Stomach (tissue), 19 donors: ENCODE measurements at places on chromosomes 6 and 20. TPM values are rescaled to one million over a fixed set of nuclear protein-coding genes. Genes with fewer than 3 reads are reported as not detected.
A peak's percentile ranks its signal among the peaks of the same experiment; 100 is the strongest.

Gene TINAG
- not detected for polyA plus RNA-seq

Gene RIPOR3
- polyA plus RNA-seq: 5.9 TPM

- DNase-seq: no peak
- H3K36me3 ChIP-seq: no peaks in the 10 kb centered on the region
- no peaks in the 10 kb centered on the region for H3K27me3 ChIP-seq
Observed at GRCh38 chr6:151537556-151537955, 43.7 kb downstream of the CCDC170 start.

- H3K36me3 ChIP-seq: no peaks in the 10 kb centered on the region
- no peak overlapping the region for H3K27ac ChIP-seq
- no peak for DNase-seq
- no peak overlapping the region for H3K4me3 ChIP-seq
- H3K4me1 ChIP-seq: no peaks in the 10 kb centered on the region
Observed at GRCh38 chr6:49913636-49914375, 47.5 kb upstream of the CRISP1 start.

DNA sequence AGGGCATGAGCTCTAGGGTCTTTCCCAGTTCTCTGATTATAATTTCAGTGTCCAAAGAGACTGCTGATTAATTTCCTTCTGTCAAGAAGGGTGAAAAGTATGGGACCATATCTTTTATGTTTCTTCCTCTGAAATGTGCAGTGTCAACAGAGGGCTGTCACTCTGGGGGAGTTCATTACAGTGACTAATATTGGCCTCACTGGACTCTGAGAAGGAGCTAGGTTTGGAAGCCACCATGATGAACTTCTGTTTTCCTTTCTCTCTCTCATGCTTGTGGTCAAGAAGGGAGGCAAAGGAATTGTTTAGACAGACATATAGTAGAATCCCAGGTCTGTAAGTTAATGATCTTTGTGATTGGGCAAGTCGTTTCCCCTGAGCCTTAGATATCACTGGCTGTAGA, 41.8 kb upstream of the BMP6 start:
- H3K27ac ChIP-seq: no peak overlapping the region
- H3K4me1 ChIP-seq: no peaks in the 10 kb centered on the region
- DNase-seq: no peak
- H3K27me3 ChIP-seq: no peaks in the 10 kb centered on the region

GRCh38 chr6:45521226-45521625, 143.5 kb upstream of the SUPT3H start:
- H3K4me1 ChIP-seq: peaks cover 10% of the 10 kb centered on the region
- H3K36me3 ChIP-seq: no peaks in the 10 kb centered on the region
- no peaks in the 10 kb centered on the region for H3K27me3 ChIP-seq
- DNase-seq: no peak
- H3K4me3 ChIP-seq: no peak overlapping the region

DNA sequence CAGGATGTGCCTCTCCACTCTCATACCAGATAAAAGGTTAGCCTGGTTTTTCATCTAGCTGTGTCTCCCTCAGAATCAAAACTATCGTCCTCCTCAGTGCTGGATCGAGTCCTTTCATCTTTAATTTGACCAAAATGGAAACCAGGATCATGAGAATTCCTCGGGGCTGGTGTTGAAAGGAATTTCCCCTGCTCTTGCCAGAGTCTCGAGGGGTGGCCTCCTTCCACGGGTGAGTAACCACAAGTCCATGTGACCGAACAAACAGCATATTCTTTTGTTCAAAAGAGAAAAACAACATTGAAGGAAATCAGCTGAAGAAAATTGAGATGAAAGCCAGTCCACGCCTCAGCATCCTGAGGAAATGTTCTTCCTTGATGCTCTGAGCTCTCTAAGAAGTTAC, 165.9 kb upstream of the CDYL start:
- peak; percentile 23 for DNase-seq
- no peak overlapping the region for H3K4me3 ChIP-seq
- no peaks in the 10 kb centered on the region for H3K27me3 ChIP-seq
- no peaks in the 10 kb centered on the region for H3K36me3 ChIP-seq

GRCh38 chr6:148907573-148907972, 160.7 kb downstream of the UST start:
- H3K4me3 ChIP-seq: no peak overlapping the region
- H3K4me1 ChIP-seq: no peaks in the 10 kb centered on the region
- no peaks in the 10 kb centered on the region for H3K27me3 ChIP-seq
- no peak for DNase-seq
- no peaks in the 10 kb centered on the region for H3K36me3 ChIP-seq

DNA sequence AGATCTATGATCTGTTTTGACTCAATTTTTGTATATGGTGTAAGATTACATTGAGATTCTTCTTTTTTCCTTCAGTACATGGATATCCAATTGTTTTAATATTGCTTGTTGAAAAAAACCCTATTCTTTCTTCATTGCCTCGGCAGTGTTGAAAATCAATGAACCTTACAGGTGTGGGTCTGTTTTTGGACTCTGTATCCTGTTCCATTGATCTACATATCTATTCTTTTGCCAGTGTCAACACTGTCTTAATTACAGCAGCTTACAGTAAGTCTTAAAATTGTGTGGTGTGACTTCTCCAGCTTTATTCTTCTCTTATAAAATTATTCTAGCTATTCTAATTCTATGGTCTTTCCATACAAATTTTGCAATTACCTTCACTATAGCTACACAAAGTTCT, 81.8 kb upstream of the KCNK16 start:
- H3K4me3 ChIP-seq: no peak overlapping the region
- no peaks in the 10 kb centered on the region for H3K36me3 ChIP-seq
- H3K4me1 ChIP-seq: no peaks in the 10 kb centered on the region
- no peak overlapping the region for H3K27ac ChIP-seq
- H3K27me3 ChIP-seq: no peaks in the 10 kb centered on the region
